ENCODE measurements at places on chromosomes 12 and 14. TPM values are rescaled to one million over a fixed set of nuclear protein-coding genes. Genes with fewer than 3 reads are reported as not detected.

DNA sequence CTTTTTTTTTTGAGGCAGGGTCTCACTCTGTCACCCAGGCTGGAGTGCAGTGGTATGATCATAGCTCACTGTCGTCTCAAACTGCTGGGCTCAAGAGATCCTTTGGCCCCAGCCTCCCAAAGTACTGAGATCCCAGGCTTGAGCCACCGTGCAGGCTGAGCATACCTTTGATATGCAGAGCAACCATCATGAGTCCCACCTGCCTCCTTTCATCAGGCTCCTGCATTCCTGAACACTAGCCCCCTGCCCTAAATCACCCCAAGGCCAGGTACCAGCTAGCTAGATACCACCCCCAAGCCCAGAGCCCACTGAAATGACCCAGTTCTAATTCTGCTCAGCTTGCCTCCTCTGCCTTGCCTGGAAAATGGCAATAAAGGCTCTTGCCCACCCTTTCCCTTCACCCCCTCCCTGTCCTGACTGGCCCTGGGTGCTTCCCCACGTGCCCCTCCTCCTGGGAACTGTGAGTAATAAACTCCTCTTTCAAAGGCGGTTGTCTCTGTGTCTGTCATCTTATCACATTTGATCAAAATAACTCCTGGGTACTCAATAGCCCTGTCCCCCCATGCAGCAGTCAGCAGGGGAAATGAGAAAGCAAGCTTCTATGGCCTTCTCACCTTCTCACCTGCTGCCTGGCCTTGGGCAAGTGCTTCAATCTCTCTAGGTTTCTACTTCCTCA is 6.4 kb upstream of the BRF1 start:
- DNase-seq, result no peak
- peaks cover 23% of the 10 kb centered on the region for H3K4me1 ChIP-seq
- H3K36me3 ChIP-seq, result peaks cover 2% of the 10 kb centered on the region
- H3K27me3 ChIP-seq, result peaks cover 3% of the 10 kb centered on the region
- H3K4me3 ChIP-seq, result no peak overlapping the region

GRCh38 chr12:2226641-2227040 is 173.9 kb downstream of the CACNA1C start:
- H3K4me3 ChIP-seq, result no peak overlapping the region
- peaks cover 16% of the 10 kb centered on the region for H3K27me3 ChIP-seq
- H3K4me1 ChIP-seq, result no peaks in the 10 kb centered on the region
- no peaks in the 10 kb centered on the region for H3K36me3 ChIP-seq
- H3K27ac ChIP-seq, result no peak overlapping the region
- no peak for DNase-seq

- no peak overlapping the region for H3K27ac ChIP-seq
- peaks cover 9% of the 10 kb centered on the region for H3K36me3 ChIP-seq
- H3K4me3 ChIP-seq, result peak overlapping the region; percentile 79
- H3K4me1 ChIP-seq, result peaks cover 19% of the 10 kb centered on the region
Observed at GRCh38 chr14:54567639-54568561, 972 bp downstream of the SAMD4A start.

- H3K27me3 ChIP-seq, result peaks cover 8% of the 10 kb centered on the region
- DNase-seq, result no peak
- H3K4me1 ChIP-seq, result peaks cover 3% of the 10 kb centered on the region
- no peaks in the 10 kb centered on the region for H3K36me3 ChIP-seq
- no peak overlapping the region for H3K27ac ChIP-seq
Observed at GRCh38 chr14:103861413-103862392, 14.3 kb upstream of the PPP1R13B start.

DNA sequence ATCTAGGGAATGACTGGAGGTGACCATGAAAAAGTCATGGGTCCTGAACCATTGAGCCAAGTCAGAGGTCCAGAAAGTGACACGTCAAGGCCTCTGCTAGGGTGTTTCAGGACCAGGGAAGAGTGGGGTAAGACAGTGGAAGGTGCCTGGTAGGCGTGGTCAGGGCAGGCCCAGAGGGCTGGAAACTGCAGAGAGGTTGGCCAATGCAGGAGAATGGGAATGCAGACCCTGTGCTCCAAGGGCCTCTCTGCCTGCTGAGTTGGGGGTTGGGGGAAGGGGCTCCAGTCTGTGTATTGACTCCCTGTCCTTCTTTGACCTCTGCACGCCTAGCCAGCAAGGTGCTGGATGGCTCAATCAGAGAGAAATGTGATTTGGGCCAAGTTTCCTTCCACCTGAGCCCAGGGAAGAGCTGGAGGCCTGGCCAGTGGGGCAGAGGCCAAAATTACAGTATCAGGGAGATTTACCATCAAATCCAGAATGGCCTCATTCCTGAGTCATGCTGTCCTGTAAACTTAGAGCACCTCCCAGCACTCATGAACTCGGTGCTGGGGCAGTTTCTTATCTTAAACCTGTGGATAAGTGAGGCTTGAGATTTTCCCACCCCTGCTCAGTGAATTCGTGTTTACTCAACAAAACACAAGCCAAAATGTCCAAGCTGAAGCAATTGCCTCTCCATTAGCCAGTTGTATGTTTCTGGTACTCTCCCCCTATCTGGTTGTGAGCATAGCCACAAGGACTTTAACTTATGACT is 24.4 kb downstream of the IRF2BPL start:
- no peak for DNase-seq
- no peaks in the 10 kb centered on the region for H3K27me3 ChIP-seq
- H3K4me1 ChIP-seq, result peaks cover 2% of the 10 kb centered on the region
- H3K27ac ChIP-seq, result no peak overlapping the region

DNA sequence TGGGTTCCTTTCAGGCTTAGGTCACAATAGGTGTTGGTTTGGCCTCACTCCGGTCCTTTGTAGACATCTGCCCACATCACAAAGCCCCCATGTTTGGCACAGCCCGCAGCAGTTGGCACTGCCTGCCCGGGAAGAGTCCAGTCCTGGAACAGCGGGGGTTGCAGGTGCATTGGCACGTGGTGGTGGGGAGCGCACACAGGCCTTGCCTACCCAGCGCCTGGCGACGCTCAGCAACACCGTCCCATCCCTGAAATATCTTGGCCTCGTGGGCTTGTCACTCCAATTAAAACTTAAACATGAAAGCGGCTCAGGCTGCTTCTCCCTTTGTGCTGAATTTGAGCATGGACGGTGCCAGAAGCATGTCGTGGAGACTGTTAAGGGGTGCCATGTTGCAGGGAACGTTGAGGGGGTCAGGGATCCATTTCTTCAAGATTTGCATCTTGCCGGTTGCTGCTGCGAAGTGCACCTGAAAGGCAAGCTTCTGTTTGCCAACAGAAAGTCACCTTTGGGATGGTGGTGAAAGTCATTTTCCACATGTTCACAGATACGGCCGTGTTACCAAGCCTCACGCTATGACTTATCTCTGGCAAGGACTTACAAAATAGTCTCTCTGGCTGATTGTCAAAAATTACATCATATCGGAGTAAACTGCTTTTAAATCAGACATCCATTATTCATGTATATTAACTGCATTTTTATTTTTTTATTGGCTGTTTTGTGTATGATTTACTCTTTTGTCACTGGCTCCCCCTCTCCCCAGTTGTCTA is 91.5 kb downstream of the FBXW8 start:
- DNase-seq, result no peak
- H3K27ac ChIP-seq, result no peak overlapping the region
- H3K4me3 ChIP-seq, result no peak overlapping the region
- no peaks in the 10 kb centered on the region for H3K27me3 ChIP-seq
- H3K36me3 ChIP-seq, result peaks cover 3% of the 10 kb centered on the region
- H3K4me1 ChIP-seq, result peaks cover 5% of the 10 kb centered on the region

DNA sequence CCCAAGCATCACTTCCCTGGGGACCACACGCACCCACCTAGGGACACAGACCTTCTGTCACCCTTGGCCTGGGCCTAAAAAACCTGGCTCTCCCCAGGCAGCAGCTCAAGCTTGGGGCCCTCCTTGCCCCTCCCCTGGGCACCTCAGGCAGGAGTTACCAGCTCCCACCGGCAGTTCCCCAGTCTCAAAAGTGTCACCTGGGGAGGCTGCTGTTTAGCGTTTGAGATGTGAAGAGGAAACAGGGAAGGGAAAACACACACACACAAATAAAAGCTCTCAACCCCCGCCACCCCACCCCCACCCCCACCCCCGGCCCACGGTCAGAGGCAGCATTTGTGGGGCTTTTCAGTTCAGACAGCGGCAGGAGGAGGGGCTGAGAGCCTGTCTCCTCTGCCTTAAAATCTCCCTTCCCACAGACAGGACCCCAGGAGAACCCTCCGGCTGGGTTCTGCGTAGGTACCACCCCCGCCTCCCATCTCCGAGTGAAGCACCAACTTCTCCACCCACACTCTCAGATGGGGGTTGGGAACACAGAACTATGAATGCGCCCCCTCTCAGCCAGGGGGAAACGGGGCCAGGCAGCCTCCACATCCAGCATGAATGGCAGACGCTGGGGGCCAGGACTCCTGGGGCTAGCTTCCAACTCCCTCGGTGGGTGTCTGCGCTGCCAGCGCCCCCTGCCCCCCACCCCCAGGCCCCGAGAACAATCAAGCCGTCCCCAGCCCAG is 3.0 kb downstream of the NCOR2 start:
- no peaks in the 10 kb centered on the region for H3K27me3 ChIP-seq
- H3K4me3 ChIP-seq, result no peak overlapping the region
- no peak for DNase-seq
- H3K27ac ChIP-seq, result no peak overlapping the region
- H3K36me3 ChIP-seq, result no peaks in the 10 kb centered on the region

DNA sequence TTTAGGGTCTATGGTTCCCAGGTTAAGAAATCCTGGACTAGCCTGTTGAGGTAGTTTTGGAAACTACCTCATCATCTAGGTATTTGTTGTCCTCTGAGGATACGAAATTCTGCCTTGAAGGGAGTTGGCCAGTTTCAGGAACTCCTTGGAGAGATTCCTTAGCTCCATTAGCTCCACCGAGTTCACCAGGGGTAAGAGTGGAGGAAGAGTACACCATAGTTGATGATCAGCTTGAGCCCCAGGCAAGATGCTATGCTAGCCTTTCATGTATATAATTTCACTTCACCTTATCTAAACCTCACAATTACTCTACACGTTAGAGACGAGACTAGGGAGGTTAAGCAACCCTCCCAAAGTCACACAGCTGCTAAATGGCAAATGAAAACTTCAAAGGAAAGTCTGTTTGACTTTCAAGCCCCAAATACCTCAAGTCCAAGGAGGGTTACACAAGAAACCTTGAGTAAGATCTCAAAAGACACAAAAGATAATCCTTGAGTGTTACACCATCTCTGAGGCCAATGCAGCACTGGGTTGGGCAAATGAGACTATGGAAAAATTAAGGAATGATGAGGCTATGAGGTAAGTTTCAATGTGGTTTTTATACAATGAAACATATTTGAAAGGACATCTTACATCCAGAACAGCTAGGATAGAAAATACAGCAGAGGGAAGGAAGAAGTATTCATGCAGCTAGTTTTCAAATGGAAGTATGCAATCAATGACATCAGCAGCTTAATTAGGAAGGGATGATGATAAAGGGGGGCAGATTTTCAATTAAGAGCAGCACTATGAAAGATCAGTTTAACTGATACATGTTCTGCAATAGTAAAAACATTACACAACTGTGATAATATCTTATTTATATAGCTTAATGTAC is 97.2 kb upstream of the KRAS start:
- no peak overlapping the region for H3K27ac ChIP-seq
- H3K4me1 ChIP-seq, result peaks cover 8% of the 10 kb centered on the region
- H3K27me3 ChIP-seq, result peaks cover 9% of the 10 kb centered on the region
- no peaks in the 10 kb centered on the region for H3K36me3 ChIP-seq

GRCh38 chr14:72612041-72612440 is 281.9 kb downstream of the DPF3 start:
- H3K27ac ChIP-seq, result no peak overlapping the region
- H3K4me3 ChIP-seq, result no peak overlapping the region
- no peak for DNase-seq
- peaks cover 26% of the 10 kb centered on the region for H3K27me3 ChIP-seq
- H3K36me3 ChIP-seq, result no peaks in the 10 kb centered on the region

DNA sequence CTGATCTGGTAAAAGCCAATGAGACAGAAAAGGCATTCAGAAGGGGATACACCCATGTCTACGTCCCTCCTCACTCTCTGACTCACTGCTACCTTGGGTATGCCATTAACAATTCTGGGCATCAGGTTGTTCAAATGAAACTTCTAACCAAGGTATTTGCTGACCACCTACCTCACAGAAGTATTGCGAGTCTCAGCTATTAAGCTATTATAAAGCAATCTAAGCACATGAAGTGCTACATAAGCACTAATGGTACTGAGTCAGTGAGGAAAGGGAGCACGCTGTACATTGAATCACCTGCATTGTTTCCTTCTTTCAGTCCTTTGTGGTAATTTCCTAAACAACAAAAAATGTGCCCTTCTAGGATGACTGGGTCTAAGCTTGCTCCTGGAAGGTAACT is 62.8 kb upstream of the CCDC91 start:
- H3K4me3 ChIP-seq, result no peak overlapping the region
- no peaks in the 10 kb centered on the region for H3K4me1 ChIP-seq
- no peak for DNase-seq
- no peak overlapping the region for H3K27ac ChIP-seq
- H3K27me3 ChIP-seq, result peaks cover 2% of the 10 kb centered on the region
- no peaks in the 10 kb centered on the region for H3K36me3 ChIP-seq

DNA sequence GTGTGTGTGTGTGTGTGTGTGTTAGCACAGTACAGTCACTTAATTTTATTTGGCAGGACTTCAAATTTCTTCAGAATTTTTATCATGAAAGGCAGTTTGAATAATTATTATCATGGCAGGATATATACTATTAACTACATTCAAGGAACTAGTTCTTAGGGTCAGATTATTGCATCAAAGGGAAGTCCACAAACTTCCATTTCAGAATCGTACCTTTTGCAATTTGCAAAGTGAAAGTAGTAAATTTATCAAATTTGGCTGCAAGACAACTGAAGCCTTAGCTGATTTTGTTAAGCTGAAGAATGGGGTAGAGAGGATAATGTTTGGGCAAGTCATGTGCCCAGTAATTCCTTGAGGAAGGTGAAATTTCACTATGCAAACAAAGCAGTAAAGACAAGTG is 68.2 kb downstream of the PLEKHG7 start:
- no peak overlapping the region for H3K4me3 ChIP-seq
- DNase-seq, result no peak
- peaks cover 2% of the 10 kb centered on the region for H3K36me3 ChIP-seq
- no peak overlapping the region for H3K27ac ChIP-seq
- peaks cover 14% of the 10 kb centered on the region for H3K4me1 ChIP-seq

Gene COQ5
- 34.0 TPM for total RNA-seq

Gene GZMB
- total RNA-seq, result 1,034 TPM

Gene FITM1
- 0.77 TPM for total RNA-seq

Gene PRH2
- total RNA-seq, result not detected

Gene TMEM52B
- not detected for total RNA-seq

Gene TMEM117
- 0.50 TPM for total RNA-seq

Gene RFX4
- total RNA-seq, result not detected

Gene CISTR
- not detected for total RNA-seq
